ENCODE measurements at places on chromosomes 13 and 19.
A peak's percentile ranks its signal among the peaks of the same experiment; 100 is the strongest.

GRCh38 chr13:76886292-76887075 is at the start of gene KCTD12:
Gene KCTD12, minus strand, starts transcription at chr13:76886405. Its CDS starts 257 bp downstream, at chr13:76886148.
- DNase-seq = peak; percentile 84

- DNase-seq = no peak
Observed at GRCh38 chr19:16814526-16815100, 14.6 kb upstream of the SIN3B start.

DNA sequence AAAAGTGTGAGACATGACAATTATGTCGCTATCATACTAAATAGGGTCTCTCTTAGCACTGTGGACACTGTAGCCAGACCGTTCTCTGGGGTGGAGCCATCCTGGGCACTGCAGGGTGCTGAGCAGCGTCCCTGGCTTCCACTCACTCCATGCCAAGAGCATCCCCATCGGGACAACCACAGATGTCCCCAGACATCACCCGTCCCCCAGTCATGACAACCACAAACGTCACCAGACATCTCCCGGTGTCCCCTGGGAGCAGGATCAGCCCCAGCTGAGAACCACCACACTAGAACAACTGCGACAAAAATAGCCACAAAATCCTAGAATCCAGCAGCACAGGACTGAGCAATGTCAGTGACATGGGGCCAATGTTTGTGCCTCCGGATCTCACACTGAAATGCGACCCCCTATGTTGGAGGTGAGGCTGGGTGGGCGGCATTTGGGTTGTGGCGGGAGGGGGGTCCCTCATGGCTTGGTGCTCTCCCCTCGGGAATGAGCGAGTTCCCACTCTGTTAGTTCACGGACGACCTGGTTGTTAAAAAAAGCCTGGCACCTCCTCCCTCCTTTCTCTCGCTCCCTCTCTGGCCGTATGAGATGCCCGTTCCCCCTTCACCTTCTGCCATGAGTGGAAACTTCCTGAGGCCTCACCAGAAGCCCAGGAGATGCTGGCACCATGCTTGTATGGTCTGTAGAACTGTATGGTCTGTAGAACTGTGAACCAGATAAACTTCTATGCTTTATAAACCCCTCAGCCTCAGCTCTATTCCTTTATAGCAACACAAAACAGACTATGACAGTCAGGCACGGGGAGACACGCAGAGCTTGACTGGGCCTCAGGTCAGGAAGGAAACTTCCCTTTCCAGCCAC is 93.9 kb downstream of the GADD45B start:
- DNase-seq = no peak

- DNase-seq = no peak
Observed at GRCh38 chr13:79360095-79360494, 46.0 kb downstream of the RBM26 start.

DNA sequence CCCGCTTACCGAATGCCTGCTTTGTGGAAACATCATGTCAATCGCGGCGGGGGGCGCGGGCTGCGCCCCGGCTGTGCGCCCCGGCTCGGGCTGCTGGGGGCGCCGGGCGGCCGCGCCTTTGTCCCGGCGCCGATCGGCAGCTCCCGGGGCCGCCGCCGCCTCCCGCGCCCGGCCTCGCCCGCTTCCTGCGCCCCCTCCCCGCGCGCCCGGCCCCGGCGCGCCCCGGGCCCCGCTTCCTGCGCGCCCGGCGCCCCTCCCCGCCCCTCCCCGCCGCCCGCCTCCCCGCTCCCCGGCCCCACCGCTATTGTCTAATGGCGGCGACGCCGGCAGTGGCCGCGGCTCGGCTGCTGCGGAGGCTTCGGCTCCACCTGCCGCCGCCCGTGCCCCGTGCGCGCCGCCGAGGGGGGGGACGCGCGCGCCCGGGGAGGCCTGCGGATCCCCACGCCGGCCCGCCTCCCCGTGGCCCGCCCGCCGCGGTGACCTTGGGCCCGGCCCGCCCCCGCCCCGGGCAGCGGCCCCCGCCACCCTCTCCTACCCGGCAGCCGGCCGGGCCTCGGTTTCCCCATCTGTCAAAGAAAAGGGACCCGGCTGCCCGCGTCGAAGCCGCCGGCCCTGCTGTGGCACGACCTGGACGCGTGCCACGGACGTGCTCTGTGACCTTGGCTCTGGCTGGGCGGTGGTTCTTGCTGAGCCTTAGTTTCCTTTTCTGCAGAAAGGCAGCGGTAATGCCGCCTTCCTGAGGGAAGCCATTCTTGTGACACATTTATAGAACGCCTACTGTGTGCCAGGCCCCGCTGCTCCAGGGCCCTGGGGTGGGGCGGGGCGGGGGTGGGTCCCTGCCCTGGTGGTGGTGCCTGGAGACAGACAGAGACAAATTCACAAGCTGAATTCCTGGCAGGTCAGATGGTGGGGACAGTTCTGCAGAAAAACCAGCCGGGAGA is at the start of gene TLE5:
Gene TLE5 (minus strand): TSS at position 331 of the 941 bp plus-strand sequence. CDS start 295 bp downstream, at position 36.
- peak; percentile 75 for DNase-seq

GRCh38 chr13:97495678-97496077 is 61.7 kb downstream of the RAP2A start:
- no peak for DNase-seq

DNA sequence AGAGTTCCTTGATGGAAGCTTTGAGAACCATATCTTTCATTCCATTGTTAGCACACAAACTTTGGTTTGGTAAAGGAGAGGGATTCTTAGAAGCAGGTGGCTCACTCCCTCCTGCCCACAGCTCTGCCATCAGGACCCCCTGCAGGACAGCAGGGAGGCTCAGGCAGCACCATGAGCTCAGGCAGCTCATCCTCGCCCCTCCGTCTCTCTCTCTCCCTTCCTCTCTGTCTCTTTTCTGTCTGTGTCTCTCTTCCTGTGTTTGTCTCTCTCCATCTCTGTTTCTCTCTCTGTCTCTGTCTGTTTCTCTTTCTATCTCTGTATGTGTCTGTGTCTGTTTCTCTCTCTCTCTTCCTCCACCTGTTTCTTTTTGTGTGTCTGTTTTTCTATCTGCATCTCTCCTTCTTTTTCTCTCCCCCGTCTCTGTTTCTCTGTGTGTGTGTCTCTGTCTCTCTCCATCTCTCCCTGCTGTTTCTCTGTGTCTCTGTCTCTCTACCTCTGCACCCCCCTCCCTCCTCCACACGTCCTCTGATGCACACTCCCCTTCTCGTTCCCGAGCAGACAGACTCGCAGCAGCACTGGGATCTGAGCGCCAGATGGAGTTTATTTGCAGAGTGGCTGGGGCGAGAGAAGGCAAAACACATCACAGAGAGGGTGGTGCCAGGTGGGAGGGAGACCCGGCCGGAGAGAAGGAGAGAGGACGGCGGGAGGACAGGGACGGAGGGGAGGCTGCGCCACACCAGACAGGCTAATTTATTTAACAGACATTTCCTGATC is 8.7 kb downstream of the SBK2 start:
- DNase-seq = no peak

DNA sequence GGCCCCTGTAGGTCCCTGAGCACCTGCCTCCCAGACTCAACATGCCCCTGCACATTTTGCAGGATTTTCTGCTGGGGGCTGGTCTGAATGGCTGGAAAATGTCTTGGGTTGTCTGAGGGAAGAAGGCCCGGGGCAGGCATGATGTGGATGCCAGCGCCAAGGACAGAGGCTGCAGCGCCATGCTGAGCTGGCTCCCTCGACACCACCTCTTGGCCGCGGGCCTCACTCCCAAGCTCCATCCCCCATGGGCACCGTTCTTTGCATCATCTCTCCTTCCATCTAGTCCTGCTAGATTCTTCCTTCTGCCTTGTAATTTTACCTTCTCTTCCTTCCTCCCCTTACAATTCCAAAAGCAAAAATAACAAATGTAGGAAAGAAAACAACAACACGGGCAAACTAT is 70.6 kb downstream of the ZIC5 start:
- DNase-seq = no peak

GRCh38 chr13:26864576-26864975 is 104.0 kb upstream of the GPR12 start:
- DNase-seq = no peak

DNA sequence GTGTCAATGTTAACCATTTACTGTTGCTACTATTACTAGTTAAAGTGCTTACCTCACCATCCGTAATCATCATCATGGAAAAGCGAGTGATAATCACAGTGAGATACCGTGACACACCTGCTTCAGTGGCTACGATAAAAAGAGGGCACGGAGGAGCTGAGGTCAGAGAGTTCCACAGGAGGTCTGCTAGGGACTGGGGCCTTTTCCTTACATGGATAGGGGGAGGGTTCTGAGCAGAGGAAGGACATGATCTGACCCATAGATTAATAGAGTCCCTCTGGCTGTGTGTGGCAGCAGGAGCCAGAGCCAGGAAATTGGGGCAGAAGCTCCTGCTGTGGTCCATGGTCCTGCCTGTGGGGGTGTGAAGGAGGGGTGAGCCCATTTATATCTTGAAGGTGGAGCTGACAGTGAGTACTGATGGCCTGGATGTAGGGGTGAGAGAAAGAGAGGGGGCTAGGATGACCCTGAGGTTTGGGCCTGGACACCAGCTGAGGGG is 136.7 kb downstream of the SIPA1L3 start:
- DNase-seq = no peak

GRCh38 chr19:38538386-38538785 is 79.4 kb downstream of the MAP4K1 start:
- DNase-seq = no peak

- no peak for DNase-seq
Observed at GRCh38 chr13:24858953-24859352, 95.0 kb downstream of the RNF17 start.

GRCh38 chr13:108037348-108037747 is 178.0 kb downstream of the LIG4 start:
- no peak for DNase-seq

GRCh38 chr19:39436350-39436716 is 584 bp upstream of the RPS16 start:
- DNase-seq = no peak

DNA sequence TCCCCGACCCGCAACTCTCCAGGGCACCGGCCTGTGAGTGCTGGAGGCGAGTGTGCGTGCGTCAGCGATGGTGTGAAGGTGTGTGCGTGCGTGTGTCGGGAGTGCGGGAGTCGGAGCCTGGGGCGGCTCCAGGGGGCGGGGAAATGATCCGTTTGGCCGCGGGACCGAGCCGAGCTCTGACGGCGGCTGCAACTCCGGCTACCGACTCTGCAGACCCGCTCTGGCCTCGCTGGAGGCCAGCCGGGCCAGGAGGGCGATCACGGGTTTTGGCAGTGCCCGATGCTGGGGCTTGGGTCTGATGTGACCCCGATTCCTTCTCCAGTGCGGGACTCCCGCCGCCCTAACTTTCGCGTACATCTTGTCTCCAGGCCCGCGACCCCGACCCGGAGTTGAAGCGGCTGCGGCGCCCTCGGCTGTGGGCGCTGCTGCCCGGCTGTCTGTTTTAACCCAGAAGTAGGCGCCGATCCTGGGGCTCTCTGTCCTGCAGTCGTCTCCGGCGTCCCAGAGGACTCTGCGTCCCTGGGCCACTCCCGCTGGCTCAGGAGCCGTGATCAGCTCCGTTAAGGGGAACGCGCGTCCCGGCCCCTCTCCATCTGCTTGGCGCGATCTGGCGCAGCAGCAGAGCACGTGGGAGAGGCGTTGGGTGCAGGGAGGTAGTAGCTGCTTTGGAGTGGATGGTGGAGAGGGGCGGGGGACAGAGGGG is 1.2 kb downstream of the CHST8 start:
- no peak for DNase-seq

- peak; percentile 20 for DNase-seq
Observed at GRCh38 chr13:73849292-73849691, 284.9 kb downstream of the KLF12 start.

GRCh38 chr13:20525601-20526544 is at the start of gene CRYL1:
Gene CRYL1, minus strand, starts transcription at chr13:20525857. Its CDS starts 63 bp downstream, at chr13:20525794.
- peak; percentile 77 for DNase-seq

- no peak for DNase-seq
Observed at GRCh38 chr13:84050536-84050935, 168.3 kb upstream of the SLITRK1 start.

DNA sequence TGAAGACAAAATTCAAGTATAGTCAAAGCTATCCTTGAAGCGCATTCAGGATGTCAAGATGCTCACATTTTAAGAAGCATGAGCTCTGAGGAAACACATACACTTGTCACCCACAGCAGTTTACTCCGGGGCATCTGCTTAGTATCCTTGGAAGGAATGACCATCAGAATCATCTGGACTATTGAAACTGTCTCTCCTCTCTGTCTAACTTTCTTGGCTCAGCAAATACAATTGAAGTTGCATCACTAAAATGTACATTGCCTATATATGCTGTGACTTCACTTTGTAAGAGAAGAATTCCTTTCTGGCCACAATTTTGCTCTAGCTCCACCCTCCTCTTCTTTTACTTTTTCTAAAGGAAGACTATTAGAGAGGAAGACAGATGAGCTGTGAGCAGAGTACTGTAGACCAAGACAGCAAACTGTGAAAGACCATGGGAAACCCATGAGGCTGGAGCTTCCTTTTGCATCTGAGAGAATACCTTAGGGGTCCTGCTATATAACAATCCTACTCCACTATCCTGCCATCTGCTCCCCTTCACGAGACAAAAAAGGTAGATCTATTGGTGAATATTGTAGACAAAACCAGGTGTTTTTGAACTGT is 906.3 kb downstream of the PCDH9 start:
- DNase-seq = no peak

DNA sequence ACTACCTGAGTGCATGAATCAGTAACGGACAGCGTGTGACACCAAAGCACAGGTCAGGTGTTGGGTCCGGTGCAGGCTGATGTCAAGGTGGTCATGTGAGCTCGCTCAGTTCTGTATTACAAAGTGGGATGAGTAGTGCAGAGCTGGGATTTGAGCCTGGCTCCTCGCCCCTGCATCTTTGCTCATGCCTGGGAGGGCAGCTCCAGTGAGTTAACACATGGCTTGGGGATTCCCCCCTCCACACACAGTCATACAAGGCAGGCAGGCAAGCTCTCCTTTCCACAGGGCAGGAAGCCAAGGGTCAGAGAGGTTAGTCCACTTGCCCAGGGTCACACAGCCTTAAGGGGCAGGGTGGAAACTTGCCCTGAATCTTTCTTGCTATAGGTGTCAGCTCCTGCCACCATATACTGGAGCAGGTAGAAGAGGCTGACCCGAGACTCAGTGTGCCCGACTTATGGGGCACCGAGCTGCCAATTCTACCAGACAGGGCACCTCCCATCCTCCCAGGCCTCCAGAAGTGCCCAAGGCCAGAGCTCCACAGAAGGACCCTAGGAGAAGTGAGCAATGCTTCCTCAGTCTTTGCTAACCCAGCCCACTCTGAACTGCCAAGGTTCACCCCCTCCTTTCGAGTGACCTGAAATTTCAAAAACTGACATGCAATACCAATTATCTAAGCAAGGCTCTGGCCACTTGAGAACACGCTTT is 35.4 kb downstream of the ZNF787 start:
- DNase-seq = no peak

GRCh38 chr13:105814219-105814901 is 721.1 kb downstream of the EFNB2 start:
- no peak for DNase-seq

- DNase-seq = no peak
Observed at GRCh38 chr19:56273563-56274117, 1.1 kb downstream of the EDDM13 start.

Measured in activated naive CD4-positive, alpha-beta T cell treated with anti-CD3 and anti-CD28 coated beads, Interleukin-2, amount 50 U/mL, for 16 hours (primary cell).